IMR-90 (cell line): ENCODE measurements at places on chromosomes 11 and 22. TPM values are rescaled to one million over a fixed set of nuclear protein-coding genes. Genes with fewer than 3 reads are reported as not detected.

DNA sequence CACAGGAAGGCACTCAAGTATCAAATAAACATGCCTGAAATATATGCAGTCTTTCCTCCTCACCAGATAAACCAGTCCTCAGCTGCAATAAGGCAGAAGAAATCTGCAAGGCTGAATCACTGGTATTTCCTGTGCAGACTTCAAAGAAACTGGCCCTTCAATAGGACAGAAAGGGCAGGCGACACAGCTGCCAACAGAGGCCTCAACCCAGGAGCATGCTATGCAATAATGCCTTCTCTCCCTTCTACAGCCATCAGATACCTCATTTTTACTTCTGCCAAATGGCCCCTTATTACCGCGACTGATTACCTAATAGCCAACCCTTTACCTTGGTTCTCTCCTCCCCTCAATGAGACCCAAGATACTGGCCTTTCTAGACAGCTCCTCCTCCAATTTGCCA is 8.0 kb downstream of the NUMA1 start:
- peak overlapping the region; percentile 20 for H3K27ac ChIP-seq
- H3K4me1 ChIP-seq, result peaks cover 20% of the 10 kb centered on the region
- no peaks in the 10 kb centered on the region for H3K27me3 ChIP-seq
- peak; percentile 82 for DNase-seq

GRCh38 chr11:113461639-113462038 is 13.6 kb downstream of the DRD2 start:
- H3K27me3 ChIP-seq, result peaks cover 2% of the 10 kb centered on the region; the same call in 1 of the 2 replicates
- no peak for DNase-seq
- H3K27ac ChIP-seq, result no peak overlapping the region
- H3K4me3 ChIP-seq, result no peak overlapping the region
- no peaks in the 10 kb centered on the region for H3K4me1 ChIP-seq
- H3K36me3 ChIP-seq, result no peaks in the 10 kb centered on the region

DNA sequence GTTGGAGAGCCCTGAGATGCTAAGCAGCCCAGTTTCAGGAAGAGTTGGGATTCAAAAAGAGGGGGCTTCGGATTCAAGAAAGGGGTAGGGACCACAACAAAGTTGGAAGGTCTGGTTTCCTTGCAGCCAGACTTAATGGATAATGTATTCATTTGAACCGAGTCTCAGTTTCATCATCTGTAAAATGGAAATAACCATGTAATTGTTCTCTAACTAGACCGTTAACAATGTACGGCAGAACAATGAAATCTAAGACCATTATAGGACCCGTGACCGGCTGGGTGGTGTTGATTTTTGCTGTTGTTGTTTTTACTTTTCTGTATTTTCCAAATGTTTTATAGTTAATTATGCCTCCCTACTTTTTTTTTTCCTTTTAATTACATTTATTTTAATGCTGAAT is 6.4 kb upstream of the MRPL48 start:
- H3K27ac ChIP-seq, result no peak overlapping the region
- H3K36me3 ChIP-seq, result no peaks in the 10 kb centered on the region
- no peaks in the 10 kb centered on the region for H3K27me3 ChIP-seq
- H3K4me3 ChIP-seq, result no peak overlapping the region

- no peaks in the 10 kb centered on the region for H3K27me3 ChIP-seq
- peak; percentile 3 for DNase-seq
- H3K4me3 ChIP-seq, result no peak overlapping the region
- 0 out of 2 replicates have a peak, but pooled peaks cover 2% of the 10 kb centered on the region for H3K4me1 ChIP-seq
- H3K27ac ChIP-seq, result no peak overlapping the region
- no peaks in the 10 kb centered on the region for H3K36me3 ChIP-seq
Measured at GRCh38 chr11:109196016-109196415, 226.0 kb upstream of the C11orf87 start.

DNA sequence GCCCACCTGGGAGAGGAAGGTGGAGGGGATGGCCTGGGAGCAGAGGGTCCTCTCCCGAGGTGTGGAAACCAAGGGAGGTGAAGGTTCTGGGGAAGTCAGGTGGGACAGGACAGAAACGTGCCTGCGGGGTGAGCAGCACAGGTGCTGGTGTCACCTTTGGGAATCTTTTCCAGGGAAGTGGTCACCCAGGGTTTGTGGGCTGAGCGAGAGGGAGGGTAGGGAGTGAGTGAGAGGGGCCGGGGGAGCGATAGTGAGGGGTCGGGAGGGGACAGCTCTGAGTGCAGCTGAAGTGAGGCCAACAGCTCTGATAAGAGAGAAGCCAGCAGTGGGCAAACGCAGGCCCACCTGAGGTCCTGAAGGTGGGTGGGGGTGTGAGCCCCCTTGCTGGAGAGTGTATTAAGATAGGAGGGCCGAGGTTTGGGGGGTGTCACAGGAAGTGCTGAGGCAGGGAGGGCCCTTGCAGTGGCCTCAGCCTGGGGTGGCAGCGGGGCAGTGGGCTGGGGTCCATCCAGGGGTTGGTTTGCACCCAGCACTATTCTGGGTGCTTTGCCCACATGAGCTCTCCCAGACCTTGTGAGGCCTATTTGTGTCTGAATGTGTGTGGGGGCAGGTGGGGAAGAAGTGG is 1.6 kb upstream of the SHANK3 start:
- H3K27ac ChIP-seq, result no peak overlapping the region
- no peak for DNase-seq
- peaks cover 45% of the 10 kb centered on the region for H3K27me3 ChIP-seq
- H3K4me3 ChIP-seq, result no peak overlapping the region
- no peaks in the 10 kb centered on the region; the same call in 1 of the 2 replicates for H3K4me1 ChIP-seq

- no peak overlapping the region for H3K27ac ChIP-seq
- no peaks in the 10 kb centered on the region for H3K27me3 ChIP-seq
- no peak for DNase-seq
- H3K36me3 ChIP-seq, result peaks cover 4% of the 10 kb centered on the region
- no peak overlapping the region for H3K4me3 ChIP-seq
- peaks cover 12% of the 10 kb centered on the region for H3K4me1 ChIP-seq
Measured at GRCh38 chr11:35235936-35236666, 97.1 kb downstream of the CD44 start.

DNA sequence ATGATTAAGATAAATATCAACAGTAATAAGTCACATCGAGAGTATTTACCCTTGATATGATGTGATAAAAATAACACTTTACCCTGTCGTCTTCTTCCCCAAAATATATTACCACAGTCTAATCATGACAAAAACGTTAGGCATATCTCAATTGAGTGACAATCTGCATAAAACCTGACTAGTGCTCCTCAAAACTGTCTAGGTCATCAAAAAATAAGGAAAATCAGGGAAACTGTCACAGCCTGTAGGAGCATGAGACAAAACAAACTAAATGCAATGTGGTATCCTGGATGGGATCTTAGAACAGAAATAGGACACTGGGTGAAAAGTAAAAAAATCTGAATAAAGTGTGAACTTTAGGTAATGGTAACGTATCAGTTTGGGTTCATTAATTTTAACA is 19.4 kb upstream of the ANO5 start:
- H3K27me3 ChIP-seq, result no peaks in the 10 kb centered on the region
- no peak overlapping the region for H3K27ac ChIP-seq
- no peaks in the 10 kb centered on the region for H3K36me3 ChIP-seq

GRCh38 chr11:72576243-72576595 is 98.0 kb downstream of the PDE2A start:
- H3K27ac ChIP-seq, result no peak overlapping the region
- H3K4me1 ChIP-seq, result 0 out of 2 replicates have a peak, but pooled peaks cover 1% of the 10 kb centered on the region
- no peak overlapping the region for H3K4me3 ChIP-seq
- peaks cover 42% of the 10 kb centered on the region for H3K27me3 ChIP-seq

DNA sequence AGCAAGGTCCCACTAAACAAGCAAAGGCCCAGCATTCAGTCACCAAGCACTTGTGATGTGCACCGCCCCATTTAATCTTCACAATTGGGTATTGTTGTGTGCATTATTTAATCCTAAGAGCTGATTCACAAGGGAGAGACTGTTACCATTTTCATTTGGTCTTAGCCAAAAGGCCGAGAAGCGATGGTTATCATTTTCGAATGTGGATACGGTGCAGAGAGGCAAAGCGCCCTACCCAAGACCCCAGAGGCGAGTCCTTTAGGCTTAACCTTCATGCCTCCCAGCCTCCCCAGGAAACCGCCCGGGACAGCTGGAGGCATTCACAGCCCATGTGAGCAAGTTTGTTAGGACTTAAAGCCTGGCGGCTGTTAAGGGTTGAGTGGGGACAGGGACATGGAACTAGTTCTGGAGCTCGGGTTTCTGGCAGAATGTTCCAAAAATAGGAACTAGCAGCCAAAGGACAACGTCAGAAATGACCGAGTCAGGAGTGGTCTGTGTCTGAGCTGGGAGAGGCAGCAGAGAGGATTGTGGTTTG is 13.0 kb upstream of the UPK3A start:
- peaks cover 8% of the 10 kb centered on the region for H3K27me3 ChIP-seq
- no peak for DNase-seq

DNA sequence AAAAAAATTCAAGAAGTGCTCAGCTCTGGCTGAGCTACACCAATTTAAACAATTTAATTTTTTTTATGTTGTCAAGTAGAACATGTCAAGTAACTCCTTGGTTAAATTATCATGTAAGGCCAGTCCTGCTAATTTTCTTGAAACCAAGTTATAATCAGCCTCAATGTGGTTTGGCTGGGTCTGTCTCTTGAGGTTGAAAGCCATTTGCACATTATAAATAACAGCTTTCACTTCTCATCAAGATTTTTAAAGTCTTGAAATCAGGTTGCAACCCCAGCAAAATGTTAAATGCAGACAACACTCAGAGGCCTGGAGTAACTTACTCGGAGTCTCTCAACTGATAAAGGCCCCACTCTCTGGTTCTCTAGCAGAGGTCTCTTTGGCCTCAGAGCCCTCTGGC is 324.4 kb downstream of the BRD1 start:
- no peaks in the 10 kb centered on the region for H3K4me1 ChIP-seq
- no peak for DNase-seq
- no peak overlapping the region for H3K27ac ChIP-seq
- H3K36me3 ChIP-seq, result no peaks in the 10 kb centered on the region
- no peak overlapping the region for H3K4me3 ChIP-seq
- no peaks in the 10 kb centered on the region for H3K27me3 ChIP-seq

DNA sequence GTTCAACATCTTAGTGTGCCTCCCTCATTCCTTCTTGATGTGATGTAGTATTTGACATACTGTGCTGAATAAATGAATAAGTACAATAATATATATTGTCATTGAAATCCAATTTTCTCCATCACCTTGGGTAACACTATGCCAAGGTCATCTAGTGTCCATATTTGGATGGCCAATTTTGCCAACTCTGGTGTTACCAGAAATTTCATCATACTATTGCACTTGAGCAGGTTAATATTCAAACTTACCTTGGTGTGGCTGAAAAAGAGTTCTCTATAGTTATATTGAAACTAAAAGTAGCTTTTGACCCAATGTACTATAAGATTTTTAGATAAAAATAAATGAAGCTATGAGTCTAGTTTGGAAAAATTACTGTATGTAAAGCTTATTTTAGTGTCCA is 98.2 kb upstream of the SLC6A5 start:
- H3K27me3 ChIP-seq, result no peaks in the 10 kb centered on the region
- H3K27ac ChIP-seq, result no peak overlapping the region
- no peak for DNase-seq
- H3K4me3 ChIP-seq, result no peak overlapping the region
- no peaks in the 10 kb centered on the region for H3K4me1 ChIP-seq

DNA sequence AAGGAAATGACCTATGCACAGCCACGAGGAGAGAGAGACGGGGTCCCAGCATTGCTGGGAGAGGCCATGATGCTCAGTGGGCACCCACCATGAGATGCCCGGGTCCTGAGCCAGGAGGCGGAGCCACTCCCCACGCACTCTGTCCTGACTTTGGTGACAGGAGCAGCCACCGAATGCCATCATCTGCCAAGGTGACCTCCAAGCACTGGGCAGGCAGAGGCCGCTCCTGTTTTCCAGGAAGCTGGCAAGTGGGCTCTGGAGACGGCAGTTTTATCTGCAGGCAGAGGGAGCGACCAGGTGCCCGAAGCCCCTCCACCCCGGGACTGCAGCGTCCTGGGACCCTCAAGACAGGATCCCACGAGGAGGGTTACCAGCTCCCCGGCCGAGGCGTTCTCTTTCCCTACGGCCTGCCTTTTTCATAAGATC is 453.9 kb downstream of the BRD1 start:
- no peaks in the 10 kb centered on the region for H3K36me3 ChIP-seq
- DNase-seq, result no peak
- H3K4me1 ChIP-seq, result no peaks in the 10 kb centered on the region
- H3K27ac ChIP-seq, result no peak overlapping the region
- no peaks in the 10 kb centered on the region for H3K27me3 ChIP-seq
- no peak overlapping the region for H3K4me3 ChIP-seq

GRCh38 chr22:38112381-38112780 is 1.9 kb upstream of the BAIAP2L2 start:
- no peaks in the 10 kb centered on the region for H3K36me3 ChIP-seq
- peaks cover 2% of the 10 kb centered on the region; the same call in 1 of the 2 replicates for H3K27me3 ChIP-seq
- no peak overlapping the region for H3K4me3 ChIP-seq
- no peak overlapping the region for H3K27ac ChIP-seq
- no peaks in the 10 kb centered on the region; the same call in 1 of the 2 replicates for H3K4me1 ChIP-seq

DNA sequence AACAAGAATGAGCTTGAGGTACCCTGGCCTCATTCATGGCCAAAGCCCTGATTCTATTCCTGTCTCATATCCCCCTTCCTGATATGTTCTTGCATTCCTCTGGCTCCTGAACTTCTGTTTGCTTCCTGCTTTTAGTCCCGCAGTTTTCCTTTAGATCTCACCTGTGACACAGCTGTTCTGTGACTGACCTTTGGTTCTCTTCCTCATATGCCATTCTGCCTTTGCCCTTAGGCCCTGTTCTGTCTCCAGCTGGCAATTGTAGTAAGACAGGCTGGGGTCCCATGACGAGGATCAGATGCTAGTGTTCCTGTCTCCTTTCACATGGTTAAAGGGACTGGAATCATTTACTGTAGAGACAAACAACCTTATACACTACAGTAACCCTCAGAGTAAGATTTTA is 59.0 kb upstream of the PDE3B start:
- DNase-seq, result no peak
- no peaks in the 10 kb centered on the region for H3K4me1 ChIP-seq
- no peak overlapping the region for H3K4me3 ChIP-seq

GRCh38 chr22:29528144-29528543 is 25.4 kb downstream of the THOC5 start:
- H3K4me1 ChIP-seq, result no peaks in the 10 kb centered on the region
- no peak overlapping the region for H3K27ac ChIP-seq
- DNase-seq, result no peak
- no peaks in the 10 kb centered on the region for H3K27me3 ChIP-seq
- H3K36me3 ChIP-seq, result peaks cover 64% of the 10 kb centered on the region

LYVE1 gene
- polyA plus RNA-seq, result not detected in 2 replicates

CCDC157 gene
- polyA plus RNA-seq, result 2.2 and 2.6 TPM in 2 replicates

SEC14L2 gene
- 24.0 and 38.7 TPM in 2 replicates for polyA plus RNA-seq

RIMBP3C gene
- polyA plus RNA-seq, result 0.05 and 0.10 TPM in 2 replicates

ANO1 gene
- 8.0 and 10.7 TPM in 2 replicates for polyA plus RNA-seq

PYGM gene
- 0.21 and 0.46 TPM in 2 replicates for polyA plus RNA-seq

MTFP1 gene
- polyA plus RNA-seq, result 7.7 and 8.1 TPM in 2 replicates
